ENCODE measurements at places on chromosomes 5 and 9. TPM values are rescaled to one million over a fixed set of nuclear protein-coding genes. Genes with fewer than 3 reads are reported as not detected.

ASPN gene
- total RNA-seq = not detected

FCN2 gene
- total RNA-seq = not detected

GRCh38 chr5:115186794-115187193 is 17.1 kb upstream of the TRIM36 start:
- no peak overlapping the region for H3K27ac ChIP-seq
- H3K27me3 ChIP-seq = peaks cover 26% of the 10 kb centered on the region
- H3K4me3 ChIP-seq = no peak overlapping the region
- no peak for DNase-seq
- no peaks in the 10 kb centered on the region for H3K36me3 ChIP-seq

- DNase-seq = no peak
- H3K36me3 ChIP-seq = no peaks in the 10 kb centered on the region
- H3K4me1 ChIP-seq = peaks cover 5% of the 10 kb centered on the region
- H3K4me3 ChIP-seq = no peak overlapping the region
Observed at GRCh38 chr9:2247340-2247739, 232.2 kb downstream of the SMARCA2 start.

TMEM232 gene
- total RNA-seq = 0.92 TPM

DNA sequence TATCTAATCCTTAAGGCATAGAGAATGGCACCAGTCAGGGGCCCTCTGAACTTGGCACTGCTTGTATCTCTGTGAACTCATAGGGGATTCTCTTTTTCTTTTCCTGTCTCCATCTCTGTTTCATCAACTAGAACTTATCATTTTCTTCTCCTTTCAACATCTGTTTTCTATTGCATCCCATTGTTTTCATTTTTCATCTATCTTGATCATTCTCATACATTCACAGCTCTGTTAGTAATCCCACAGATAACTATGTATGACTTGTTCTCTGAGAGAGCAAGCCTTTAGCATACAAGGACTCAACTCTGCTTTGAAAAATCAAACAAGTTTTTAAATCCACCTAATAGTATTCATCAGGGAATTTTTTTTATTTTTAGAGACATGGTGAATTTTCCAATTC is 264.3 kb downstream of the ARRDC3 start:
- H3K36me3 ChIP-seq = no peaks in the 10 kb centered on the region
- H3K4me1 ChIP-seq = no peaks in the 10 kb centered on the region
- H3K4me3 ChIP-seq = no peak overlapping the region
- no peak overlapping the region for H3K27ac ChIP-seq

GRCh38 chr5:2848619-2849018 is 97.1 kb upstream of the IRX2 start:
- no peak overlapping the region for H3K27ac ChIP-seq
- H3K4me1 ChIP-seq = no peaks in the 10 kb centered on the region
- no peak for DNase-seq
- no peaks in the 10 kb centered on the region for H3K27me3 ChIP-seq
- H3K36me3 ChIP-seq = no peaks in the 10 kb centered on the region

DNA sequence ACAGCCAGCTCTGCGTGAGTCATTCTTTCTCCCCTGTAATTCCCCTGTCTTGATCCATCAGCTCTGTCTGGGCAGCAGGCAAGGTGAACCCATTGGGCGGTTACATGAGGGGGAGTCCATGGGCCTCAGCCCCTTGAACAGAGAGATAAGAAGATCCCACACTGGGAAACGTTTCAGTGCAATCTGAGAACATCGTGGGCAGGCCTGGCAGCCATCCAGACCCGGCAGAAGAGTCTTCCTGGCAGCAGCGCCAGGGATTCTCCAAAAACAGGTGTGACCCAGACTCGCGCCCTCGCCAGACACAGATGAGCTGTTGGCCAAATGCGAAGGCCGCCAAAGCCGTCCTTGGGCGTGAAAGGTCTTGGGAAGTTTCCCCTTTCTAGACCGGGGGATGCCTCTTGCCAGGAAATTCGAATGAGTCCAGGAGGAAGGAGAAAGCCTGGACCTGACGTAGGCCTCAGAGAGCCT is 6.4 kb upstream of the SLC12A7 start:
- no peak overlapping the region for H3K27ac ChIP-seq
- H3K27me3 ChIP-seq = no peaks in the 10 kb centered on the region
- H3K36me3 ChIP-seq = no peaks in the 10 kb centered on the region
- no peak overlapping the region for H3K4me3 ChIP-seq
- H3K4me1 ChIP-seq = no peaks in the 10 kb centered on the region

CDX1 gene
- not detected for total RNA-seq

PCDHA13 gene
- not detected for total RNA-seq

PCDHB8 gene
- not detected for total RNA-seq

- peaks cover 16% of the 10 kb centered on the region for H3K4me1 ChIP-seq
- DNase-seq = no peak
- no peaks in the 10 kb centered on the region for H3K27me3 ChIP-seq
- H3K4me3 ChIP-seq = no peak overlapping the region
- H3K36me3 ChIP-seq = peaks cover 15% of the 10 kb centered on the region
Observed at GRCh38 chr5:160105686-160106360, 13.4 kb downstream of the PWWP2A start.

DNA sequence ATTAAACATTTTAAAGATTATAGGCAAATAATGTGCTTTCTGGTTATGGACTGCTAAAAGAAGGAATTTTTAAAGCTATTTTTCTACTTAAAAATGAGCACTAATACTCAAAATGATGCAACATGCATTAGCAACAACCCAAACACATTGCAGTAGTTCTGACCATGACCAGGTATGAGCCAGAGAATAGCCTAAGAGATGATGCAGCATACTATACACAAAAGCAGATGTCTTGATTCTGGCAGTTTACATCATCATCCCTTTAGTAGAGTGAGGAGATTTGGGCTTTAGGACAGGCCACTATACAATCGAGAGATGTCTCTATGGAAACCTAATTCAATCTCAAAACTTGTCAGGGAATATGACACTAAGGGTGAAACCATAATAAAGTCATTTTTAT is 307.1 kb downstream of the PRR16 start:
- no peaks in the 10 kb centered on the region for H3K36me3 ChIP-seq
- H3K27ac ChIP-seq = no peak overlapping the region
- H3K27me3 ChIP-seq = no peaks in the 10 kb centered on the region
- H3K4me1 ChIP-seq = no peaks in the 10 kb centered on the region

GRCh38 chr5:168468836-168469235 is 17.4 kb upstream of the RARS1 start:
- H3K4me1 ChIP-seq = no peaks in the 10 kb centered on the region
- H3K4me3 ChIP-seq = no peak overlapping the region
- no peaks in the 10 kb centered on the region for H3K27me3 ChIP-seq
- DNase-seq = no peak
- no peaks in the 10 kb centered on the region for H3K36me3 ChIP-seq

GRCh38 chr5:179287631-179288030 is 57.6 kb downstream of the ADAMTS2 start:
- no peak overlapping the region for H3K27ac ChIP-seq
- H3K27me3 ChIP-seq = peaks cover 2% of the 10 kb centered on the region
- DNase-seq = no peak

GRCh38 chr5:132528021-132528420 is 15.3 kb downstream of the IL5 start:
- no peak overlapping the region for H3K4me3 ChIP-seq
- no peak overlapping the region for H3K27ac ChIP-seq
- H3K27me3 ChIP-seq = peaks cover 4% of the 10 kb centered on the region
- DNase-seq = no peak
- H3K4me1 ChIP-seq = peaks cover 45% of the 10 kb centered on the region

- H3K27ac ChIP-seq = no peak overlapping the region
- no peaks in the 10 kb centered on the region for H3K4me1 ChIP-seq
- no peak for DNase-seq
- no peaks in the 10 kb centered on the region for H3K27me3 ChIP-seq
- no peak overlapping the region for H3K4me3 ChIP-seq
- no peaks in the 10 kb centered on the region for H3K36me3 ChIP-seq
Observed at GRCh38 chr5:102306121-102306520, 10.0 kb upstream of the SLCO4C1 start.

DNA sequence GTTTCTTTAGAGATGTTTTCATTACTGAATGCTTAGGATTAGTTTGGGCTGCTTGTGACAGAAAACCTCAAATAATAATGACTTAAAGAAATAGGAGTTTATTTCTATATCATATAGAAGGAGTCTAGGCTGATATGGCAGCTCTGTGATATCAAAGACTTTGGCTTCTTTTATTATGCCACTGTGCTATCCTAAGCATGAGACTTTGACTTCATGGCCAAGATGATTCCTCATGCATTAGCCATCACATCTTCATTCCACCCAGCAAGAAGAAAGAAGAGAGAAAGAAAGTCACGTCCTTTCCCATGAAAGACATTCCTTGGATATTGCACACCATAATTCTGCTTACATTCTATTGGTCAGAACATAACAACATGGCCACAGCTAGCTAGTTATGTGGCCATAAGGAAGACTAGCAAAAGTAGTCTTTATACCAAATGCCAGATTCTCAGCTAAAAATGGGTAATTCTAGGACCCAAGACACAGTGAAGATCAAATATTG is 76.2 kb downstream of the DAPK1 start:
- no peaks in the 10 kb centered on the region for H3K36me3 ChIP-seq
- H3K27me3 ChIP-seq = peaks cover 5% of the 10 kb centered on the region
- no peak overlapping the region for H3K4me3 ChIP-seq
- H3K4me1 ChIP-seq = no peaks in the 10 kb centered on the region
- DNase-seq = no peak

- no peaks in the 10 kb centered on the region for H3K36me3 ChIP-seq
- no peak overlapping the region for H3K4me3 ChIP-seq
- H3K27me3 ChIP-seq = no peaks in the 10 kb centered on the region
- no peak for DNase-seq
Observed at GRCh38 chr9:9949978-9950377, 662.8 kb downstream of the PTPRD start.

DNA sequence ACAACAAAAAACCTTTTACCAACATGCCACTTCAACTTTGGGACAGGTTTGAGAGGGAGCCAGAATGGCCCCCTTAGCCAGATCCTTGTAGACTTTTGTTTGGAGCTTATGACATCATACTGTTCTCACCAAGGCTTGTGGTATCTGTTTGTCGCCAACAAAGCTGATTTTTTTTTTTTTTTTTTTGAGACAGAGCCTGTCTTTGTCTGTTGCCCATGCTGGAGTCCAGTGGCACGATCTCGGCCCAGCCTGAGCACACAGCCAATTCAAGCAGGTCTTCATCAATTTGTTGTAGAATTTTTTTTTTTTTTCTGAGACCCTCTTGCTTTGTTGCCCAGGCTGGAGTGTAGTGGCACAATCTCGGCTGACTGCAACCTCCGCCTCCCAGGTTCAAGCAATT is 26.4 kb upstream of the NTNG2 start:
- no peak overlapping the region for H3K27ac ChIP-seq
- no peak for DNase-seq
- H3K4me3 ChIP-seq = no peak overlapping the region
- H3K27me3 ChIP-seq = peaks cover 45% of the 10 kb centered on the region
- no peaks in the 10 kb centered on the region for H3K4me1 ChIP-seq

DNA sequence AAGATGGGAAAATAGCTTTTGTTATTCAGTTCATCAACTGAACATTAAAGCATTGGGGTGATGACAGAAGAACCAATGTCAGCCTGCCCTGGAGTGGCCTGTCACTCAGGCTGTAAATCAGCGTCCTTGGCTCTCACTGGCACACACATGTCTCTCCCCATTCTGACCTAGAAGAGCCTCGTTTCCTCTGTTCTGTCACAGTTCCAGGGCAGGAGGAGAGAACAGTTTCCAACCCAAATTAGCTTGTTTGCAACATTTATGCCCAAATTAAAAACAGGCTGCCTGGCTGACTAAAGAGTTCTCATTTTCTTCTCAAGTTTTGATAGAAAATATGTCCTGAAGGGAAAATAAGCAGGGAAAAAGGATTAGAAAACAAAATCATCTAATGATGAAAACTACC is 520.1 kb downstream of the CHSY3 start:
- H3K36me3 ChIP-seq = no peaks in the 10 kb centered on the region
- H3K27ac ChIP-seq = no peak overlapping the region
- peaks cover under 1% of the 10 kb centered on the region for H3K27me3 ChIP-seq
- no peak for DNase-seq

DNA sequence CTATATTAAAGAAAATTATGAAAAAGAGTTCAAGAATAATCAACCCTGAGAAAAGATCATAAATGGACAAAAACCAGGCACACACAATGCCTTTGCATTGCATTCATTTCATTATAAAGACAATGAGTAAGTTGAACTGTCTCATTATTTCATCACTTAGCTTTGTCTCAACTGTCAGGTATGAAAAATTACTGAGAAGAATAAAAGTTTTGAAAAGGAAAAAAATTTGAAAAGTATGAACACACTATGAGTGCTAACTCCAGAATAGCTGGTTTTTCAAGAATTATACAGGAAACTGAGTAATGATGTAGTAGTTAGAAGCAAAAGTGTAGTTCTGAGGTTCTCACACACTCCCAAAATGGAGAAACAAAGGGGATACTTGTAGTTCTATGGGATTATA is 16.3 kb upstream of the ANXA1 start:
- no peaks in the 10 kb centered on the region for H3K27me3 ChIP-seq
- H3K4me1 ChIP-seq = peaks cover 33% of the 10 kb centered on the region
- no peak for DNase-seq
- no peaks in the 10 kb centered on the region for H3K36me3 ChIP-seq

GRCh38 chr5:59501316-59501715 is 392.2 kb downstream of the PDE4D start:
- peaks cover 9% of the 10 kb centered on the region for H3K27me3 ChIP-seq
- no peak overlapping the region for H3K27ac ChIP-seq

DNA sequence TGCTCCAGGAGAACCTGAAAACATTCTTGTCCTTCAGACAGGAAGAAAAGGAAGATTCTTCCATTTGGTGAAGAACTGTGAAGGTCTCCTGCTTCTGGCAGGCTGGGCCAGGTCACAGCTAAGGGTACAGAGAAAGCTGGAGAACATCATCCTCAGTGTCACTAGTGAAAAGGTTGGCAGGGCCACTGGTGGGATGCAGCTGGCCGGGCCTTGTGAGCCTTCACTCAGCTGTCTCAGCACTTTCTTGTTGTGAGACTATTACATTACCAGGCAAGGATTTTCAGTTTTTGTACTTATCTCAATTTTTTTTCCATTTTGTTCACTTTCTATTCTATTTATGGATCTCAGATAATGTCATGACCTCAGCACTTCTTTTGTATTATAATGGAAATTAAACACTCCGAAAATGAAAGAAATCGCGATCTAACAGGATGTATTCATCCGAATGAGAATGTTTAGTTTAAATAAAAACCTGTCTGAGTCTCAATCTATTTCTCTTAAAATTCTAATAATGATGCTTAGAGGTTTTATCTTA is 9.9 kb upstream of the IFNA8 start:
- peaks cover 54% of the 10 kb centered on the region for H3K27me3 ChIP-seq
- no peak overlapping the region for H3K27ac ChIP-seq
- H3K4me1 ChIP-seq = peaks cover 16% of the 10 kb centered on the region
- H3K4me3 ChIP-seq = no peak overlapping the region

CDH6 gene
- total RNA-seq = not detected

GRCh38 chr5:173496129-173496882 is 120.1 kb downstream of the BOD1 start:
- no peak overlapping the region for H3K4me3 ChIP-seq
- no peaks in the 10 kb centered on the region for H3K4me1 ChIP-seq
- DNase-seq = no peak
- H3K36me3 ChIP-seq = no peaks in the 10 kb centered on the region
- no peak overlapping the region for H3K27ac ChIP-seq

SLC25A2 gene
- total RNA-seq = 0.19 TPM

DNA sequence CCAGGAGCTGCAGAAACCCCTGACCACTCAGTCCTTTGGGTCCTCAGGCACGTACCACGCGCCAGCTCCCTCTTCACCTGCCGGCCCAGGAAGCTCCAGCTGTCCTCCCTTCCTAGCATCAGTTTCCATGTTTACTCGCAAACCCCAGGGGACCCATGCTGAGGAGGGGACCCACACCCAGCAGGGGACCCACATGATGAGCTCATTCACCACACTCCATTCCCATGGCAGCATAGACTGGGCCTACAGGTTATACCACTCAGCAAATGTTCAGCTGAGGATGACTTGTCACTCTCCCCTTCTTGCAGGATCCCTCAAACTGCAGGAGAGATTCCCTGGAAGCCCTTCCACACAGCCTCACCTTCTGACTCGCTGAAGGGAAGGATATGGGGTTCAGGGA is 73.5 kb upstream of the GALNT10 start:
- H3K4me1 ChIP-seq = no peaks in the 10 kb centered on the region
- H3K36me3 ChIP-seq = no peaks in the 10 kb centered on the region

FGFR4 gene
- 0.87 TPM for total RNA-seq
